ENCODE measurements at places on chromosomes 13 and 19.

GRCh38 chr13:94673851-94674250 lies 38.5 kb downstream of the SOX21 start:
- DNase-seq = no peak

GRCh38 chr13:64869539-64869938 lies 2360.6 kb downstream of the PCDH9 start:
- DNase-seq = no peak

GRCh38 chr13:65339241-65339640 lies 1890.9 kb downstream of the PCDH9 start:
- no peak for DNase-seq

DNA sequence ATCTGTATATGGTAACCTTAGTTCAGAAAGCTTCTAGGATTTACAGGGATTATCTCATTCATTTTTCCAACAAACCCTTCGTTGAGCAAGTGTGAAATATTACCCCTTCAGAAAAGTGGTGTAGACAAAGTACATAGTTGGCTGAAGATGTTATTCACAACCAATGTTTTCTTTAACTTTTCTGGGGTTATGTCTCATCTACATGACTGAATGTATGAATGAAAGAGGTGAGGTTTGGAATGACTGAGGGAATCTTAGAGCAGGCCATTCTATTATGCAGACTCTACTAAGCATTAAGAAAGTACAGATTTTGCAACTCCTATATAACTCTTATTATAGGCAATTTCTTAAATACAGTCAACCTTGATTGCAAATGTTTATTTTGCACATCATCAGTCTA lies 167.2 kb downstream of the NDFIP2 start:
- no peak for DNase-seq

GRCh38 chr13:30882996-30883766 lies 22.9 kb upstream of the MEDAG start:
- no peak for DNase-seq

GRCh38 chr13:102405499-102406100 lies 3.8 kb upstream of the FGF14 start:
- DNase-seq = peak; percentile 21

DNA sequence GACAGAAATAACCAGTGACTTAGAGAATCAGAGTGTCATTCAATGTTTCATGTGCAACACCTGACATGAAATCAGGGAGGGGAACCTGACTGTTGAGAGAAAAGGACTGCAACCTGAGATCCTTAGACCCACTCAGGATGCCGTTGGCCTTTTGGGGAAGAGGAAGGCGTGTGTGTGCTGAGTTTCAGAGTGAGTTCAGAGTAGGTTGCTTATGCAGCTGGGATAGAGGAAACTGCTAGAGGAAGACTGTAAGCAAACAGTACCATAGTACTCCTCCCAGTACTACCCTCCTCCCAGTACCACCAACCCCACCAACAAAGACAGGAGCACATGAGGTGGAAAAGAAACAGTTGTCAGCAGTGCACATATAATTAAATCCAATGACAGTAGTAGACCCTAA lies 63.7 kb downstream of the KL start:
- no peak for DNase-seq

- no peak for DNase-seq
Observed at GRCh38 chr19:4495471-4495870, 22.8 kb downstream of the PLIN4 start.

DNA sequence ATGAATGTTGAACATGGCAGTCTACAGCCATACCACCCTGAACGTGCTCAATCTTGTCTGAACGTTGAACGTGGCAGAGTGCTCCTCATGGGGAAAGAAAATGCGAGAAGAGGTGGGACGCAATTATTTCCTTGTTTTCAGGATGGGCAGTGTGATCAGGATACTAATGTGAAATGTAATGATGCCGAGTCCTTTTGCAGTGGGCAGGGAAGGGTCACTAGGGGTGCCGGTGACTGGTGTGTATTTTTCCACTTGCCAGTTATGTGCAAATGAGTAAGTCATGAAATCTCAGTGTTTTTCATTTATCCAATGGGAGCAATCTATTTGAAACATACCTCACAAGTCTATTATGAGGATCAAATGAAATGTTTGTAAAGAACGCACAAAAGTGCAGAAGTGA lies 84.8 kb downstream of the LNX2 start:
- no peak for DNase-seq

- peak; percentile 51 for DNase-seq
Observed at GRCh38 chr19:7534531-7535046, 928 bp upstream of the PNPLA6 start.

DNA sequence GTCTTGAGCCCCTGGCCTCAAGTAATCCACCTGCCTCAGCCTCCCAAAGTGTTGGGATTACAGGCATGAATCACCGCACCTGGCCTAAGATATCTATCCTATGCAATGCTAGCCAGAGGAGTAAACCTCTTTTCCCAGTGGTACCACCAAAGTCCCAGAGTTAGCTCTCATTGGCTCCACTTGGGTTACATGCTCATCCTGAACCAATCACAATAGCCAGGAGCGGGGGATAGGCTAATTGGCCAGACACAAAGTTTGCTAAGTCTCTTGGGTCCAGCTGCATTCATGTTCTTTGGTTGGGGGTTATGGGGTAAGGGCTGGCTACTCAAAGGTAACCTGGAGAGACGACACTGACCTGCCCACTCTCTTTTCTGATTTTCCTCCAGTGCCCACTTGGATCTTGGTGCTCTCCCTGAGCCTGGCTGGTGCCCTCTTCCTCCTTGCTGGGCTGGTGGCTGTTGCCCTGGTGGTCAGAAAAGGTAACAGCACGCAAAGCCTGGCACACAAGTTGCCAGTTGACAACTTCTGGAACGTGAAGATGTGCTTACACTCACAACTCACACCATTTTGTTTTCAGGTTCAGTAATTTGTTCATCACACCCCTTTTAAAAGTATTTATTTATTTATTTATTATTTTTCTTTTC lies 7.8 kb downstream of the C19orf38 start:
- DNase-seq = peak; percentile 54

DNA sequence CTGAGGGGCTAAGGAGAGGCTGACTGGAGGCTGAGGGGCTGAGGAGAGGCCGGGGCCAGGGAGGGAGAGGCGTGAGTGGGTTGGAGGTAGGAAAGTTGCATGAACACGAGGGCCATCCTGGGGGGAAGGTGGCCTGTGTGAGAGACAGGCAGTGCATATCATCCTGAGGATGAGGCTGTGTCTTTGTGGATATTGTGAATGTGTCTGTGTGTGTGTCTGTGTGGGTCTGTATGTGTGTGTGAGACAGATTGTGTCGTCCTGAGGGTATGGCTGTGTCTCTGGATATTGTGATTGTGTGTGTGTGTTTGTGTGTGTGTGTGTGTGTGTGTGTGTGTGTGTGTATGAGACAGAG lies 422 bp downstream of the ZNF71 start:
- DNase-seq = no peak

DNA sequence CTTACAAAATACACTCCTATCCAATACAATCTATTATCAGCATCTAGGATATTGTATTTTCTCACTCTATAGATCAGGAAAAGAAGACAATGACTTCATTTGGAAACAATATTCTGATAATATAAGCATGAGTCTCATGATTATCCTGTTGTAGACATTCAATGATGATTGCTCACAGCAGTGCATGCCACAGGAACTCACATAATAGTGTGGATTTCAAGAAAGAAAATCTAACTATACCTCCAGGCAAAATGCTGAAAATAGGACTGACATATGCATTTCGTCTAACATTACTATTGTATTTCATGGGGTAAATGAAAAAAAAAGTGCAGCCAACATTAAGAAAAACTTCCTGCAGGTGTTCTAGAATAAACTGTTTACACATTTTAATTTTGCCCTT lies 122.6 kb downstream of the POSTN start:
- no peak for DNase-seq

DNA sequence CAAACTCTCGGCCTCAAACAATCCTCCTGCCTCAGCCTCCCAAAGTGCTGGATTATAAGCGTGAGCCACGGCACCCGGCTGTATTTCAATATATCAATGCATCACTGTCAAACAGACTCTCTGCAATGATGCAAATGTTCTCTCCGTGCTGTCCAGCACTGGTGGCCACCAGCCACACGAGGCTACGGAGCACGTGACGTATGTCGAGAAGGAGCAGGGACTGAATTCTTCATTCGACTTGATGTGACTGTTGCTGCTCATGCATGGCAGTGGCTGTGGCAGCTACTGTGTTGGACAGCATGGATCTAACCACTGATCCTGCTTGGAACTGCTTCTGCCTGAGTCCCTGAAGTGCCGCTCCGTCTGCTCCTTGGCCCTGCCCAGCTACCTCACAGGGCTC lies 9.8 kb downstream of the LRRC4B start:
- no peak for DNase-seq

GRCh38 chr13:102869948-102870676 lies 24.3 kb downstream of the ERCC5 start:
- peak; percentile 72 for DNase-seq

- peak; percentile 82 for DNase-seq
Observed at GRCh38 chr19:47699360-47699917, 13.8 kb upstream of the EHD2 start.

GRCh38 chr13:75426421-75426820 lies 55.5 kb downstream of the TBC1D4 start:
- no peak for DNase-seq

GRCh38 chr19:32238076-32238475 lies 107.3 kb upstream of the ZNF507 start:
- peak; percentile 11 for DNase-seq

DNA sequence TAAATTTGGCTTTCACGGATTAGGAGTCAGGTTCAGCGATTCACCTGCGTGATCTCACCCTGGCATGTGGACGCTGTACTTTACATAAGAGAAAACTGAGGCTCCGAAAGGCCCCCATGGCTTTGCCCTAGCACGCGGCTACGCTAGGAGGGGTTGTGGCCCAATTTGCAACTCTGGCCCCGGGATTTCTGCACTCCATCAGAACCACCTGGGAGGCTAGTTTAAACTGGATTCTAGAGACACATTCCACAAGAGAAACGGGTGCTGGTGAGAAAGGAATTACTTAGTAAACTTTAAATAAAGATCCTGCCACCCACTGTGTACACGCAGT lies 6.2 kb downstream of the BCL3 start:
- DNase-seq = no peak

DNA sequence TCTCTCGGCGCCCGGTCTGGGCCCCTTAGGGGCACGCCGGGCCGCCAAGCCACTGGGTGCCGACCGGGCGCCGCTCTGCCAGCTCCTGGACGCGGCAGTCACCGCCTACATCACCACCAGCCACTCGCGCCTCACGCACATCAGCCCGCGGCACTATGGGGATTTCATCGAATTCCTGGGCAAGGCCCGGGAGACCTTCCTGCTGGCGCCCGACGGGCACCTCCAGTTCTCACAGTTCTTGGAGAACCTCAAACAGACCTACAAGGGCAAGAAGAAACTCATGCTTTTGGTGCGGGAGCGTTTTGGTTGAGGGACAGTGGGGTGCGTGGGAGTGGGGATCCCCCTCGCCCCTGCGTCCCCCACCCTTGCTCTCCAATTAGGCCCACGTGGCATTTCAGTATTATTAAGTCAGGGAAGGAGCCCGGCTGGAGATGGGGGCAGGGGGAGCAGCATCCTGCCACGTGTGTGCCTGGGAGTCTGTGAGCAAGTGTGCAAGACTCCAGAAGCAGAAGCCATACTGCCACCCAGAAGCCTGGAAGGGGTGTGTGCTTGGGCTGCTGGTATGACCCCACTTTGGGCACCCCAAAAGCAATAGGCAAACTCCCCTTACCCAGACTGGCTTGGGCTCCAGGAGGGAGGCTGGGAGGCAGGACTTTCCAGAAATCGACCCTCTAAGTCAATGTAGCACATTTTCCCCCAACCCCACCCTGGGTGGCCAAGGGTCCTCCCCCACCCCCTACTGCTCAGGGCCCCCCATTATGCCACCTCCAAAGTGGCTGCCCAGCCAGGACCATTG lies 35.7 kb downstream of the ZSWIM4 start:
- peak; percentile 18 for DNase-seq

DNA sequence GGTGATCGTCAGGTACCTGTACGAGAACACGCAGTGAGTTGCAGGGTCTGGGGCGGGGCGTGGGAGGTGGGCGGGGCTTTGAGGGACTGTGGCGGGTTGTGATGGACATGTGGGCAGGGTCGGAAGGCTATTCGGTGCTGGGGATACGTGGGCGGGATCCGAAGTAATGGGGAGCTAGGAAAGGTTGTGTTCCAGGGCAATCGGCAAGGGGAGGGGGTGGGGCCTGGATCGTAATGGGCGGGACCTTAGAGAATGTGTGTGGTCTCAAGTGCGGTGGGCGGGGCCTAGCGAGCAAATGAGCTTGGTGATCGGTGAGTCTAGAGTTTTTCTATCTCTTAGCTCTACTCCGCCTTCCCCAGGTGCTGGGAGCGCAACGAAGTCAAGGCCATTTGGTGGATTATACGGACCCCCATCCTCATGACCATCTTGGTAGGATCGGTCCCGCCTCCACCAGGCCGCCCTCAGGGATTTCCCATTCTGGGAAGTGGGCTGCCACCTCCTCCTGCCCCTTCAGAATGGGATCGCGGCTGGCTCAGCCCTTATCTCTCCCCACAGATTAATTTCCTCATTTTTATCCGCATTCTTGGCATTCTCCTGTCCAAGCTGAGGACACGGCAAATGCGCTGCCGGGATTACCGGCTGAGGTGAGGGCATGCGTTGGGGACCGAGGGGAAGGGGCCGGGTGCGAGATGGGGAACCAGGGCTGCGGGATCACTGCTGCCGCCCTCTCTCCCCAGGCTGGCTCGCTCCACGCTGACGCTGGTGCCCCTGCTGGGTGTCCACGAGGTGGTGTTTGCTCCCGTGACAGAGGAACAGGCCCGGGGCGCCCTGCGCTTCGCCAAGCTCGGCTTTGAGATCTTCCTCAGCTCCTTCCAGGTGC lies 9.6 kb downstream of the GIPR start:
- DNase-seq = peak; percentile 35
